Uterus (tissue), 4 donors: ENCODE measurements at places on chromosomes 2 and 18.

DNA sequence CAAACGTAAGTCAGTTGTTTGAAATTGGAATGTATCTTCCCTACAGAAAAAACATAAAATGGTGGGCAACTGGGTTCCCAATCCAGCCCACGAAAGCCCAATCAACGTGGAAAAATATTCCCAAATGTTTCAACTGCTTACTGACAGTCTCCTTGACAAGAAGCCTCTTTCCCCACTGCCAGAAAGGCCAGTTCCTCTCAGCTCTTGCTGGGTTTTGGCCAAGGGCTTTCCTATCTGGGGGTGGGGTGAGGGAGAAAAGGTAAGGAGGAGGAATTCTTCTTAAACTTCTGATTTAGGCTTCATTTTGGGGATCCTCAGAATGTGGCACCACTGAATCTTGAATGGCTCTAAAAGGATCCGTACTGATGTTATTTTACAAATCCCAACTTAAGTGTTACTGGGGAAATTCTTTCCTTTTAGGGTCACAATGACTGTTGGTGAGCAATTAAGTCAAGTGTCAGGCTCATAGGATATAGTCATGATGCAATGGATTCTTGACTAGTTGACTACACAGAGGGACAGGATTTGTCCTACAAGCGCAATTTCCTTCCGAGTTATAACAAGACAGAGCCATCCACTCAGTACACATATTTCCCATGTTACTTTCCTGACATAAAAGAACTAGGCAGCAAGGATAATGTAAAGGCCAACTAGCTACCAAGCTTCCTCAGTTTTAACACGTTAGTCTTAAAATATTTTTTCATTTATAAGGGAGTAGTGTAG is 73.6 kb downstream of the SPRED2 start:
- DNase-seq: no peak

DNA sequence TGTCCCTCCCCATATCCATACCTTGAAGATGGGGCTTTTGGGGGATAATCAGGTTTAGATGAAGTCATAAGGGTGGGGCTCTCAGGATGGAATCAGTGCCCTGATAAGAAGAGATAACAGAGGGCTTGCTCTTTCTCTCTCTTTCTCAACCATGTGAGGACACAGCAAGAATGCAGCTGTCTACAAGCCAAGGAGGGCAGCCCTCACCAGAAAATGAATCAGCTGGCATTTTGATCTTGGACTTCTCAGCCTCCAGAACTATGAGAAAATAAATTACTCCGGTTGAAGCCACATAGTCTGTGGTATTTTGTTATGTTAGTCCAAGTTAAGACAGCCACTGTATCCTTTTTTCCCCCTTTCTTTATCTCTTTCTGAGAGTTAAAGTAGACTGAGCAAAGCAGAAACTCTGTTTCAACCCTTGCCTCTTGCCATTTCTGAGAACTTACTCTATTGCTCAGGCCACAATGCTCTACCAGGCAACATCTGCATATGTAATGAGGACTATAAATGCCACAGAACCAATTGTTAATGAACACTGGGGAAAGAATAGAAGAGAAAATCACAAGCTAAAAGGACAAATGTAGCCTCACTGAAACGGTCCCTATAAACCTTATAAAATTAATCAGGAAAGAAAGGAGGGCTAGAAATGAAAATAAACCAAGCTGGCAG is 56.9 kb downstream of the SRBD1 start:
- no peak for DNase-seq

- DNase-seq: no peak
These were observed 1096.1 kb upstream of the NXPH2 start for GRCh38 chr2:139876321-139876720.

GRCh38 chr2:111670776-111671175 is 213.2 kb downstream of the ANAPC1 start:
- DNase-seq: no peak

GRCh38 chr2:176461809-176462670 is 192.8 kb downstream of the MTX2 start:
- DNase-seq: no peak

DNA sequence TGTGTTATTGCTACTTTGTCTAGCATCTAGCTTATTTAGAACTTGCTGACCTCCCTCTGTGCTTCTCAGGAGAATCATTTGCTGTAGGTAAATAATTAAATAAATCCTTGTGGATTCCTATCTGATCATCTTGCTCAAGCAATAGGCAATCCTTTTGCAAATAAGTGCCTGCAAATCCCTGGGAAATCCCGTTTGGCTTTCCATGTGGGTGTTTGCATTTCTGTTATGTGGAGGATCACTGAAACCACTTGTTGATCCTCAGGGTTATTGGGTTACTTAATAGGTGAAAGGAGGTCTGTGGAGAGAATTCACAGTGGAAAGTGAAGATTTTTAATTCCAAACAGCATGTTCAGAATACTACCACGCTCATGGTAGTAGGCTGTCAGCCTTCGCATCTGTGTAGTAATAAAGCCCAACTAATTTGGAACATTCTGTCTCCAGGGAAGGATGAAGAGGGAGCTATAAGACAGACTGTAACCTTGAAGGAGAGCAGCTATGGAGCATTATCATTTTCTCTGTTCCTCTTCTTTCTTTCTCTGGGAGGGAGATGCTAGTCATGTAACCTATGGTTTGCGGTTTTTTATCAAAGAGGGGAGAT is 72.5 kb downstream of the GULP1 start:
- DNase-seq: no peak

- DNase-seq: no peak
These were observed 11.6 kb upstream of the ACKR3 start for GRCh38 chr2:236558036-236558435.

DNA sequence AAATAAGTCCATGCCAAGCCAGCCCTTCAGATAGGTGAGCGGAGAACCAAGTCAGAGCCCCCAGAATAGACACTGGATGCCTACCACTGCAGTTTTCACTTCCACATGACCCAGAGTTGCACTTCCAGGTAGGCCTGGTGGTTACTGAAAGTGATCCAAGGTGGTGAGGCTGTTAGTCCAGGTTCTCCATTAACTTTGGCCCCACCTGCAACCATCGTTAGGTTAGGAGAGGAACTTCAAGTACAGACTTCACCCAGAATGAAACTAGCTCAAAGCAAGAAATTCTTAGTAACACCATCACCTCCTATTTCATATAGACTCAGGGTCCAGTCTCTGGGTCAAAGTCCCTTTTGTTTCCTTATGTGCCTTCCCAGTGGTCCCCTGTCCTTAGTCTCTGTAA is 293.1 kb upstream of the ID2 start:
- DNase-seq: no peak

DNA sequence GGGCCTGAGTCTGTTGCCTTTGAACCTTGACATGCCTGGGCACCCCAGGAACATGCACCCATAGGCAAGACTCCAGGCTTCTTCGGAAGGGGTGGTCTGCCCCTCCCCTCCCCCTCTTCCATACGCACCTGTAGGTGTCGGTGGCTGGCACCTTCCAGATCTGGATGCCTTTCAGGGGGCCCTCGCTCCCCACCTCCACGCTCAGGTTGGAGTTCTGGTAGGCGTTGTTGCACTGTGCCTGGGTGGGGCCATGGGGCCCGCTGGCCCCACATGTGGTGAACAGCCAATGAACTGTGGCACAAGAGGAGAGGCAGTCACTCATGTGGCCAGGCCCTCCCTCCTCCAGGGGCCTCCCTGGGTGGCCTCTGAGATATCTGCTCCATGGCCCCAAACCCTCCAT is 135.8 kb downstream of the CLIP4 start:
- no peak for DNase-seq

GRCh38 chr2:19900931-19901441 is 797 bp downstream of the TTC32 start:
- DNase-seq: no peak
